ENCODE measurements at places on chromosomes 7 and 10.

DNA sequence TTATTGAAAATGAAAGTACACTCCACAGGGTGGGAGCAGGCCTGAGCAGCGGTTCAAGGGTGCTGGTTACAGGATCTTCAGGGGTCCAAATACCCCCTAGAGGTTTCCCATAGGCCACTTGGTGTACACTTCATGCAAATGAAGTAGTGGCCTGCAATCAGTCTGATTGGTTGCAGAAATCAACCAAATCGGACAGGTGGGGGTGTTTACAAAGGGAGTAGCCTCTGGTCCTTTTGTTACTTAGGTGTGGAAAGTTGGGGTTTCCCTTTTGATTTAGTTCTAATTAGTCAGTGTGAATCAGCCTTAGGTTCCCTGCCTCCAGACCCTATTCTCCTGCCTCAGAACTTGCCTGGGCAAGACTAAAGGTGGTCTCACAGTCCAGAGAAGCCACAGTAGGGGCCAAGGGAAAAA is 49.6 kb downstream of the SYPL1 start:
- DNase-seq: no peak

DNA sequence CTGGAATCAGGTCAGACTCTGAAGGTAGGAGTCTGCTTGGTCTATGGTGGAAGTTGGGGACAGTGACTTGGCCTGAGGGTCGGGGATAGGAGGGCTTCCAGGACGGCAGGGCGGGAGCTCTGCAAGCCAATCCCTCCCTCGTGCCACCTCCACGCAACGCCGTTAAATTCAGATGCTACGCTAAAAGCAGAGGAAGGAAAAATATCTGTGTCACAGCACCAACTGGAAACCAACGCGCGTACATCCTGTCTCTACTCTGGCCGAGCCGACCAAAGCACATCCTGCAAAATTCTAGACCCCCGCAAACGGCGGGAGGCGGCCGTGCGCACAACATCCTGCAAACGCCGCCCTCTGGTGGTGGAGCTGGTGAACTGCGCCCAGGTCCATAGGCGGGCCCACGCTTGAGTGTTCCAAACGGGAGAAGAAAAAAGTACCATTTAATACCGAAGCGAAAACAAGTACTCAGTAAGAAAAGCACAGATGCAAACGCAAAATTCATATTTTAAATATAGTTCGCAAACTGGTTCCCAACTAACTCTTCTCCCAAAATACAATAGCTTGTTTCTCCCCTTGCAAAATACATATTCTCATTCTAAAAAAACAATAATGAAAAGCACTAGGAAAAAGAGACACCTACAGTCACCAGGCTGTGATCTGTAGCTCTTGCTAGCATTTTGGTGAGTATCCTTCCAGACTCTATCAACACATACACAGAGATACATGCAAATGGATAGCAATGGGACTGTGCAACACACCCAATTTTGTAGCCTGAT is 45.7 kb upstream of the HSPA12A start:
- peak; percentile 76 for DNase-seq

DNA sequence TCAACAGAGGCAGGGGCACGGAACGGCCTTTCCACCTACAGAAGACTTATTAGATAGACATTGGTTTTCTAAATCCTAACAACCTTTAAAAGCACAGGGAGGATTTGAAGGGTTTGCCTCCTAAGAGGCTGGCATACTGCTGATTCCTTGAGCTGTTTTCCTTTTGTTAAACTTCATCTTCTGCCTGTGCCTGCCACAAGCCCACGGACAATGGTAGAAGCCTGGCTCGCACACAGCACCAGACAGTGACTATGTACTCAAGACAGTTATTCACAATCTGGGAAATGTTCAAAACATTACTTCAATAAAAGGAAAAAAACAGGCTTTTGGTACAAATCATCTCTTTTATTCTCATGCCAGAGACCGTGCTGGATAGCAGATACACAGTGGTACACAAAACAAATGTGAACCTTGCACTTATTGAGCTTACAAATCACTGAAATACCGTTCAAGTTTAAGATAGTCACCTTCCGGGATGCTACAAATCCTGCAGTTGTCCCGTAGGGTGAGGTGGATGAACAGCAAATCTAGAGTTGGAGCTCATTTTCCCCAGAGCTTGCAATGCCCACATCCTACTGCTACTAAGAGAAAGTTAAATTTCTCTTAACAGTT is 63.9 kb downstream of the VPS41 start:
- no peak for DNase-seq

DNA sequence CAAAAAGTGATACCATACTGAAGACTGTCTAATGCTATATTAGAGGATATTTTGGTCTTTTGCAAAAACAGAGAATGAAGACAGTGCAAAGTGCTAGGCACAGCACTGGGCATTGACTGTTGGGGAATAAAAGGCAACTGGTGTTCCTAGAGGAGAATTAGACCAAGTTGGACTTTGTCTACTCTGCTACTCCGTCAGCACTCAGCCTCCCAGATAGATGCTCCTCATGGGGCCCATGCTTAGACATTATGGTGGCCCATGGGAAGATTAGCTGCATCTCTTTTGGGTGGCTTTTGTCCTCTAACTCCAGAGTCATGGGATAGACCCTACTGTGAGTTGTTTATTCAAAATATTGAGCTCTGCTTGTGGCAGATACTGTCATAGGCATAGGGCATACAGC is 113.5 kb downstream of the RBM20 start:
- no peak for DNase-seq

DNA sequence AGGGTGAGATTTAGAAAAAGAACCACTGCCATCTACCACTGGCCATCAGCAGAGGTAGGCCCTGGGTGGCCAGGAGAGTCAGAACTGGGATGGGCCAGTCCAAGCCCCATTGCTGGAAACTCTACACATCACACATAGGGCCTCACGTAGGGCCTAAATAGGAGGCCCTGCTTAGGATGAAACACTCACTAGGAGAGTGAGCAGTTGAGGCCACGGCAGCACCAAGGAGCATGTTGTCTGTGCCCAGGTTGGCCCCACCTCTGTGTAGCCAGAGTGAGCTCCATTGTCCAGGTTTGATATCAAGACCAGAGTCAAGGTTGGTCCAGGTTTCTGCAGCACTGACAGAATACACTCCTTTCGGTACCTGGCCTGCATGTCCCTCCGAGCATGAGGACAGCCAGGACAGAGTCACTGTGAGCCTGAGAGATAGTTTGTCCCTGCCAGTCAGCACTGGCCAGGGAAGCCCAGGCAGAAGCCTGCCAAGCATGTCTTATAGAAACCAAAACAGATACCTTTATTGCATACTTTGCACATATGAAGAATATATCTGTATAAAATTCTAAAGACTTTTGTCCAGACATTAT is 77.9 kb upstream of the CAMK2B start:
- no peak for DNase-seq

DNA sequence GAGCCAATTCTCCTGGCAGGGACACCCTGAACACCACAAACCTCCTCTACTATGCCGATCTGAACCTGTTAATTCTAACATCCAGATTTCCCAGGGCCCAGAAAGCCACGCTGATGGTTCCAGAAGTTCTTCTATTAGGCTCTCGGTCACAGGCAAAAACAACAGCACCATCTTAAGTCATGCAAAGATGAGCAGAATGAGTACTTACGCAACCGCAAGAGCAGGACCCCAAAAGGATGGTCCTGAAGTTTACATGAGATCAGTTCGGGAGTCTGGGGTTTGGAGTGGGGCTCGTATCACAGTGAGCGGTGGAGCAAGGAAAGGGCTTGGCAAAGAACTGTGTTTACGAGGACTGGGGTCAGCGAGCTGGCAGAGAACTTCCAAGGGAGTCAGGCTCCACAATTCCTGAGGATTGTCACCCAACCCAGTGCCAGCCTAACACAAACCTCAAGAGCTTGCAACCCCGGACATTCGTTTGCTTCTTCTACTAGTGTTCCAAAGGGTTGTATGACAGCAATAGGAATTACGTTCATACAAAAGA is 532.6 kb downstream of the TNS3 start:
- DNase-seq: no peak

- no peak for DNase-seq
Observed at GRCh38 chr7:33882040-33882837, 23.1 kb upstream of the BMPER start.

DNA sequence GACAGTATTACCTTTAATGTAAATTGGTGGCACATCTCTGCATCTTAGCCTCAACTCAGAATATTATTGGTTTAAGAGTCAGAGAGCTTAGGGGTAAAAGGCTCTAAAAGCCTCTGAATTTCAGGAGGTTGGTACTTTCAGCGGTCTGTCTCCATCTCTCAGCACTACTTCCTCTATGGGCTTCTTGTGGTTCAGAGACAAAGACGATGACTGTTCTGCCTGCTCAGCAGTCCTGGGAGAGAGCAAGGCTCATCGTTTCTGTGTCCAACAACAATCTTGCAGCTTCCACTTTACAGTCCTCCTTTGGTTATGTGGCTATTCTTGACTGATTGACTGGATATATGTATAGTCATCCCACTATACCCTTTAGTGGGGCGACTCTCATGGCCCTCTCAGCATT is 394.7 kb downstream of the AUTS2 start:
- no peak for DNase-seq

DNA sequence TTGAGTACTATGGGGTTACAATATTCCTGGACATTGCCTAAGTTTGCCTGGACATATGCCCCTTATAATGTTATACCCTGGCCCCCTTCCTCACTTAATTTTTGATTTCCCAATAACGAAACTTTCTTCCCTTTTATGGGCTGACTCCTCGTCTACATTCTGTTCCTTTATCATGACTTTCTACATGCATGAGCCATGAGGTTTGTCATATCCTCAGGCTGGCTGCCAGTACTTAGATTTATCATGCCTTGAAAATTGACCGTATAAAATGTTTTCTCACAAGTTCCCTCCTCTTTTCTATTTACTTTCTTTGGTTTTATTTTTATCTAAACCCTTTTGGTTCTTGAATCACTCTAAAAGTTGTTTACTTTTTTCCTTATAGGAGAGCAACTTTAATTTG is 4.7 kb downstream of the DNAH11 start:
- peak; percentile 14 for DNase-seq

DNA sequence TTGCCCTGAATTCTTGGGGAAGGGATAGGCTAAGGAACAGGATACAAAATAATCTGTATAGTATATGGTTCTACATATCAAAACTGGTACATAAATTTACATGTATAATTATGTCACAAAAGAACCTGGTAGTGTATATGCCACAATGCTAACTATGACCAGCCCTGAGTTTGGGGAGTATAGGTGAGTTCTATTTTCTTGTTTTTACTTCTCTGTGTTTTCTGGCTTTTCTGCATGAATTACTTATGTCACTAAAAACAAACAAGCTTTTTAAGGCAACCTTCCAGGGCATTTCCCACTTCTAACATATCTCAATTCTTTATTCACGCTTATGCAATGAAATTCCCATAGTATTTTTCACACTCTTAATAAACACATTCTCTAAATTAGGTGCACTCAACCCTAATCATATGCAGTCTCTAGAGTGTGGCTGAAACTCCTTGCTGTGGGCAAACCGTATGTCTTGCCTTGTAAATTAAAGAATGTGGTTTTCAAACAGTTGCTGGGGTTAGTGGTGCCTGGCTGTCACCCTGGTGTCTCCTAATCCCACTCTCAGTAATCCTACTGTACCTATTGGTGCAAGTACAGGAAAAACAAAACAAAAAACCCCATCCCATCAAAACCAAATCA is 14.0 kb upstream of the INSIG1 start:
- DNase-seq: no peak

GRCh38 chr7:15862781-15863165 is 176.3 kb upstream of the MEOX2 start:
- DNase-seq: no peak

DNA sequence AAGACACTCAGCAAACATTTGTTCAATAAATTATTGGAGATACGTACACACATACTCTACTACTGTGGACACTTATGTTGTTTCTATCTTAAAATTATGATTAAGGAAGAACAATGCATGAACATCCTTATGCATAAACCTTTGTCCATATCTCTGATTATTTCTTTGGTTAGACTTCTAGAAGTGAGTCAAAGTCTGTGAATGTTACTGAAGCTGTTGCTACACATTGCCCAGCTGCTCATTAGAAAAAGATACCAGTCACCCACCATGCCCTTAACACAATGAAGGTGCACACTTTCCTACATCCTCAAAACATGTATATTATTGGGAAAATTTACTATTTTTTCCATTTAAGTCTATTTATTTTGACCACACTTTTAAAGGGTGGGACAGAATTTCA is 1.4 kb upstream of the CLRN3 start:
- DNase-seq: no peak

DNA sequence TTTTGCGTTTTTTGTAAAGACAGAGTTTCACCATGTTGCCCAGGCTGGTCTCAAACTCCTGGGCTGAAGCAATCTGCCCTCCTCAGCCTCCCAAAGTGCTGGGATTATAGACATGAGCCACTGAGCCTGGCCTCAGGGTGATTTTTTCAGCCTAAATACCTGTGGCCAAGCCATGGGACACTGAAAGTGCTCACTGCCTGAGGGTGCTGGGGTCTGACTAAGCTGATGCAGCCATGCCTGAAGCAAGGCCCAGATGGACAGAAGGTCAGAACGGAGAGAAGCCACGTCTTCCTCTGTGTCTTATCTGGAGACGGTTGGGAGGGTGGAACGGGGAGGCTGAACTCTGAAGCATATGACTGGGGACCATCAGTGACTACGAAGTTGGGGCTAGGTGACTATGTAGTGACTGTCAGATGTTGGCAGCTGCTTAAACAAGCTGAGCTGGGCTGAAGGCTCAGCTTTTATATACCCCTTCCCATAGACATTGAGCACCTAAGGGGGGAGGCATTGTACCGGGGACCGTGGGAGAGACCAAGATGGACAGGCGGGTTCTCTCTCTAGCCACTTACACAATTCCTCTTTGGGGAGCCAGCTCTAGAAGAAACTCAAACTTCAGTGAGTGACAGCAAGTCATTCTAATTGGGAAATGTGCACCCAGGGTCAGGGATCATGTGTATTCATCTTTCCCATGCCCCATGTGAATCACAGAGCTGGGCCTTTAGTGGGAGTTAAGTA is 73.3 kb upstream of the HABP2 start:
- no peak for DNase-seq

DNA sequence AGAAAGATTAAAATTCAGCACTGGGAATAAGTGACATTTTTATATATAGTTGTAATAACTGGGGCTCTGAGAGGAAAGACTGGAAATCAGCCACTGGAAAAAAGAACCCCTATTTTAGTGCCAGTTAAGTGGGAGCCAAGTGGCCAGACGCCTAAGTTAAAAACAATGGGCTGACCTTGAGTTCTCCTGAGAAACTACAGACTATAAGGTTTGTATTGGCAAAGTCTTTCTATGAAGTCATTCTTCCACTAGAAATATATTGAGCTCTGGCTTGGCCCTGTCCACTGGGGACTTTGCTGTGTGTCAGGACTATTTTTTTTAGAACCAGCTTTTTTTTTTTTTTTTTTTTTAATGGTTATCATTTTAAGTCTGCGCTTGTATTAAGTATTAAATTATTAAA is 210.6 kb upstream of the FZD8 start:
- DNase-seq: no peak

- DNase-seq: peak; percentile 77
Observed at GRCh38 chr7:80622541-80622940, 15.9 kb upstream of the CD36 start.

Data from EH (cell line).